ENCODE measurements at places on chromosomes 13 and 19. TPM values are rescaled to one million over a fixed set of nuclear protein-coding genes. Genes with fewer than 3 reads are reported as not detected.

Gene PEX11G
- 1.7 TPM for polyA plus RNA-seq

DNA sequence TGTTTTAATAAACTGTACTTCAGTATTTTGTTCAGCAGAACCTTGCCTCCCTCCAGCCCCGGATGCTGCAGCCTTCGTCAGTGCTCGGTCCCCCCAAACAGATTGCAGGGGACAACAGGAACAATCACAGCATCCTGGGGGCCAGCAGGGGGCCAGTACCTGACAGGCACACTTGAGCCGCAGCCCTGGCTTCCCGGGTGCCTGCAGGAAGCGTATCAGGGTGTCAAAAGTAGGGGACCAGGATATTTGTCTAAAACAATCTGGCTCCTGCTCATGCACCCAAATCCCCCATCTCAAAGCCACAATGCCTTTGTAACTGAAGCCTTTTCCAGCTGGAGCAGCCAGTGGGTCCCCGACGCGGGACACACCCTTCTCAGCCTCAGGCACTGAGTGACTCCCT, 167.5 kb upstream of the TSHZ3 start:
- H3K27ac ChIP-seq, result no peak overlapping the region
- DNase-seq, result no peak
- H3K4me3 ChIP-seq, result no peak overlapping the region
- no peaks in the 10 kb centered on the region for H3K4me1 ChIP-seq
- no peaks in the 10 kb centered on the region for H3K27me3 ChIP-seq

Gene SPHK2
- 10.2 TPM for polyA plus RNA-seq

GRCh38 chr19:34381399-34382251, 16.6 kb downstream of the GPI start:
- H3K4me1 ChIP-seq, result no peaks in the 10 kb centered on the region
- peaks cover 38% of the 10 kb centered on the region for H3K36me3 ChIP-seq
- DNase-seq, result no peak
- H3K4me3 ChIP-seq, result no peak overlapping the region

DNA sequence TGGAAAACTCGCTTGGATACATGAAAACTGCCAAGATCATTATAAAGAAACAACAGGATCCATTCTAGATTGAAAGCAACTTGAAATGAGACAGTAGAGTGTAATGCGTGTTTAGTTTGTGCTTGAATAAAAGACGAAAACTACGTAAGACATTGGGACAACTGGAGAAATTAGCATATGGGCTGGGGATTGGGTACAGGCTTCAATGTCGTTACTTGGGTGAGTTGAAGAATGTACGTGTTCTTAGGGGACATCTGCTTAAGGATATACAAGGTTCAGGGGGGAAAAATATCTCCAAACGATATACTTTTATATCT, 471 bp upstream of the ERVK3-1 start:
- H3K4me3 ChIP-seq, result peak overlapping the region; percentile 91
- H3K27ac ChIP-seq, result peak overlapping the region; percentile 96
- H3K36me3 ChIP-seq, result peaks cover 20% of the 10 kb centered on the region
- H3K27me3 ChIP-seq, result no peaks in the 10 kb centered on the region

- no peaks in the 10 kb centered on the region for H3K4me1 ChIP-seq
Measured at GRCh38 chr13:47039106-47039505, 142.3 kb upstream of the HTR2A start.

Gene YIF1B
- 45.4 TPM for polyA plus RNA-seq

DNA sequence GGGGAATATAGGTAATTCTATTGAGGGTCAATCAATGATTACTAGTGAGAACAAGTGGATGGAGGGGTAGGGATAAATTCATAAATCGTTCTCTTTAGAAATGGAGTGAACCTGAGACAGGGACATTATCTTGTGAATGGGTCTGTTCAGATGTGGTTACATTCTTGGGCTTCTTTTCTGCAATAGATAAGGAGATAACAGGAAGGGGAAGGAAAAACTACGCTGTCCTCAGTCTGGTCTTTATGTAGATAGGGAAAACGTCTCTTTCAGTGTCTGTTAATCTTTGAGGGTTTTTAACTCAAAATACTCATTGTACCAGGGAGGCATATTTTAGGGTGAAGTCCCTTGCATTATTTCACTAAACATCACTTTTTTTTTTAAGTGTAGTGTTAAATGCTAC, 266.7 kb upstream of the MAB21L1 start:
- DNase-seq, result no peak
- H3K27ac ChIP-seq, result no peak overlapping the region
- H3K36me3 ChIP-seq, result no peaks in the 10 kb centered on the region
- H3K4me1 ChIP-seq, result no peaks in the 10 kb centered on the region
- H3K4me3 ChIP-seq, result no peak overlapping the region

Gene RNF225
- polyA plus RNA-seq, result not detected

Gene TMPRSS9
- polyA plus RNA-seq, result not detected

- H3K4me1 ChIP-seq, result no peaks in the 10 kb centered on the region
- H3K27me3 ChIP-seq, result no peaks in the 10 kb centered on the region
- H3K27ac ChIP-seq, result no peak overlapping the region
- DNase-seq, result no peak
- H3K4me3 ChIP-seq, result no peak overlapping the region
- H3K36me3 ChIP-seq, result no peaks in the 10 kb centered on the region
Measured at GRCh38 chr13:106588367-106588766, 20.4 kb upstream of the ARGLU1 start.

GRCh38 chr13:91563799-91564198, 165.4 kb downstream of the GPC5 start:
- H3K36me3 ChIP-seq, result no peaks in the 10 kb centered on the region
- H3K4me1 ChIP-seq, result no peaks in the 10 kb centered on the region
- H3K27ac ChIP-seq, result no peak overlapping the region
- H3K4me3 ChIP-seq, result no peak overlapping the region
- no peaks in the 10 kb centered on the region for H3K27me3 ChIP-seq

DNA sequence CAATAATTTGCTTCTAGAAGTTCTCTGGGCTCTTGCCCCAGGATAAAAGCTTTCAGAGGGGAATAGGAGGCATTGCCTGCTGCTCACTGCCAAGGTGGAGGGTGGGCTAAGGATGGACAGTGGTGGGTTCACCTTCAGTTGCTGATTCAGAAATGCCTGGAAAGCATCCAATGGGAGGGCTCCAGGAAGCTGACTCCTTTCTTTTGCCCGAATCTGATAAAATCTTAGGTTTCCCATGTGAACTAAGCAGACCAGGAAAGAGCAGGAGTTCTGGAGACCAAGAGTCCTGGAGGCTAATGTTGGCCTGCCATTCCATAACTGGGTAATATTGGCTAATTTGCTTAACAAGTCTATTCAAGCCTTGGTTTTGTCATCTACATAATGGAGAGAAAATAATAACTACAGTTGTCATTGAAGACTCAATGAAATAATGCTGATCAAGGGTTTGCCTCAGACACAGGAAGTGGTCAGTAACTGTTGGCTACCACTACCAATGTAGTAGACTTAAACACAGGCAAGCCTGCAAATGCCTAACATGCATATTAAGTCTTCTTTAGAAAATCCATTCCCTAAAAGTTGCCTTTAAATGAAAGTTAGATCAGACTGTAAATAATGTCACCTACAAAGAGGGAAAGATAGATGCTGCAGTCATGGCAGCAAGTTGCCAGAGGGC, 528.4 kb upstream of the NBEA start:
- H3K4me1 ChIP-seq, result no peaks in the 10 kb centered on the region
- H3K4me3 ChIP-seq, result no peak overlapping the region
- H3K27me3 ChIP-seq, result no peaks in the 10 kb centered on the region
